ENCODE measurements at places on chromosomes 2 and 18. TPM values are rescaled to one million over a fixed set of nuclear protein-coding genes. Genes with fewer than 3 reads are reported as not detected.

The CCDC150 gene
- polyA plus RNA-seq = 2.5 TPM

The DUSP2 gene
- 3.1 TPM for polyA plus RNA-seq

The CDK5R2 gene
- polyA plus RNA-seq = not detected

The SLC4A5 gene
- 0.35 TPM for polyA plus RNA-seq

The MPV17 gene
- polyA plus RNA-seq = 128 TPM

- peak; percentile 20 for DNase-seq
Measured at GRCh38 chr2:176542476-176542875, 273.2 kb downstream of the MTX2 start.

- peak; percentile 66 for DNase-seq
Measured at GRCh38 chr18:55513161-55513560, 74.8 kb downstream of the TCF4 start.

DNA sequence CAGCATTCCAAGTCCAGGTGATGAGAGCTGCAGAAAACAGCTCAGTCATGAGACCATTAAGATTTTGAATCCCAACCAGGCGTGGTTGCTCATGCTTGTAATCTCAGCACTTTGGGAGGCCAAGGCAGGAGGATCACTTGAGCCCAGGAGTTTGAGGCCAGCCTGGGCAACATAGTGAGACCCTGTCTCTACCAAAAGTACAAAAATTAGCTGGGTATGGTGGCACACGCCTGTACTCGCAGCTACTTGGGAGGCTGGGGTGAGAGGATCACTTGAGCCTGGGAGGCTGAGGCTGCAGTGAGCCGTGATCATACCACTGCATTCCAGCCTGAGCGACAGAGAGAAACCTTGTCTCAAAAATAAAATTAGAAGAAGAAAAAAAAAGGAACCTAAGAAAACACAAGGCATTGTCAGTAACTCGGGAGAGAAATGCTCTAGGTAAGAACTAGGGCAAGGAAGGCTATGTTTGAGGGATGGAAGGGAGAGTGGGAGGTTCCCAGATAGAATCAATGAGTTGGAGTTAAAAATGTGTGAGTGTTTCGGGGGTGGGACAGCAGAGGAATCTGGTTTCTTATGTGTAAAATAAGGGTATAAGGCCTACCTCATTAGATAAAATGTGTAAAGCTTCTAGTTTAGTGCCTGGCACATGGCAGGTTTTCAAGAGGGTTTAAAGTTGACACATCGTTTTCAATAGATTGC, 23.3 kb upstream of the MTA3 start:
- no peak for DNase-seq

- no peak for DNase-seq
Measured at GRCh38 chr18:56258178-56258577, 380.2 kb downstream of the TXNL1 start.

DNA sequence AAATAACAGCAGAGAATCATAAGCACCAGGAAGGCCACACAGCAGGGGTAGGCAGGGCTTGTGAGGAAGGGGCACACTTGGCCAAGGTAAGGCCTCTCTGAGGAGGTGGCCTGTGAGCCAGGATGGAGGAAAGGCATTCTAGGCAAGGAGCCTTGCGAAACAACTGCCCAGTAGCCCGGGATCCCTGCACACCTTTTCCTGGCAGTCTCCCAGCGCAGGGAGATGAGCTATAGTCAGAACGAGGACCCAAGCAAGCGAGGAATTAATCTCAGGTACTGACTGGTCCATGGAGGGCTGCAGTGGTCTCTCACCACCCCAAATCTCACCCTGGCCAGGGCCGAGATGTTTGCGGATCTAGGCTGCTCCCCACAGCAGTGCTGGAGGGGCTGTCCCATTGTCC, 64.9 kb upstream of the STPG4 start:
- DNase-seq = no peak

DNA sequence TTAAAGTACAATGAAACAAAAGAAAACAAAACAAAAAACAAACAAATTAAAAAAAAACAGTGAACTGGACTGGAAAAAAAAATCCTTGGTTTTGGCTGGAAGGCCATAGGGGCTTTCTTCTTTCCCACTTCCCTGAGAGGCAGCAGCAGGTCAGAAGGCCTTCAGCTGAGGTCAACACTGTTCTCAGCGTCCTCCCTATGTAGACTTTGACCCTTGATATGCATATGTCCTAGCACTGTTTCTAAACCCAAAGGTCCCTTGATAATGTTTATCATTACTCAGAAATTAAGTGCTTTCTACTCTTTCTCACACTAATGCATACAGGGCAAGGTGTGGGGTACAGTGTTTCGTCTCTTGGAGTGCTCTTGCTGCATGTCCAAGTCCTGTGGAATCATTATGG, 75.6 kb upstream of the WDSUB1 start:
- no peak for DNase-seq

DNA sequence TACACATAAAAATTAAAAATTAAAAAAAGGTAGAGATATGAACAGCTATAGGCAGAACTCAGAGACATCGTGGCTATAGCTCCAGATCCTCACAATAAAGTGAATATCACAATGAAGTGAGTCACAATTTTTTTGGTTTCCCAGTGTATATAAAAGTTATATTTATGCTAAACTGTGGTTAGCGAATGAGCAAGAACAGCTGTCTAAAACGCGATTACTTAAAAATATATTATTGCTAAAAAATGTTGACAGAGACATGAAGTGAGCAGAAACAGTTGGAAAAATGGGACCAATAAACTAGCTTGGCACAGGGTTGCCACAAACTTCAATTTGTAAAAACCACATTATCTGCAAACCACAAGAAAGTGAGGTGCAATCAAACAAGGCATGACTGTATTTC, 551.7 kb upstream of the NETO1 start:
- DNase-seq = no peak

DNA sequence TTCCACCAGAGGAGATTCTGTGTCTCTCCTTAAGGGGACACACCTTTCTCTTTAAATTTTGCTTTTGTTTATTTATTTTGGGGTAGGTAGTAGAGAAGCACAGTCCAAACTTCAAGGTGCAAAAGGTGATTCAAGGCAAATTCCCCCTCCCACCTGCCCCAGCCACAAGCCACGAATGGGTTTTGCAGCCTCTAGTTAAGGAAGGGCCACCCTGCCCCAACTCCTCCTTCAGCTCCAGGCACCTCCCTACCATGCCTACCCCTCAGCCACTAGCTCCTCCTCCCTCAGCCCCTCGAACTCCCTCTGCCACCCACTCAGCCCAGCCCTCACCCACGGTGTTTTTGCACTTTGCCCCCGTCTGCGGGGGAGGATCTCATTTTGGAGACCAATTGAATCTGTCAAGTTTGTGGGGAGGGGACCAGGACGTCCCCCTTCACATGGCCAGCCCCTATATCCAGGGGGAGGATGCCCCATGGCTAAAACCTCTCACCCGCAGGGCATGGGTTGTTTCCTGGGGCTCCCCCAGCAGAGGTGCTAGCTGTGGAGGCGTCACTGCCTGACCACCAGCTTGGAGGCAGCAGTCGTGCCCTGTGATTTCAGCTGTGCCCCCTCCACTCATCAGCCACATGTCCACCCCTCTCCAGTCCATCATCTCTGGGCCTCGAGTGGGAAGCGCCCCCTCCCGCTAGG, 4.5 kb downstream of the HAAO start:
- DNase-seq = no peak

- DNase-seq = no peak
Measured at GRCh38 chr2:31134480-31134879, 3.8 kb downstream of the GALNT14 start.

Data from GM23248 (cell line).